ENCODE measurements at places on chromosomes 13 and 19.

DNA sequence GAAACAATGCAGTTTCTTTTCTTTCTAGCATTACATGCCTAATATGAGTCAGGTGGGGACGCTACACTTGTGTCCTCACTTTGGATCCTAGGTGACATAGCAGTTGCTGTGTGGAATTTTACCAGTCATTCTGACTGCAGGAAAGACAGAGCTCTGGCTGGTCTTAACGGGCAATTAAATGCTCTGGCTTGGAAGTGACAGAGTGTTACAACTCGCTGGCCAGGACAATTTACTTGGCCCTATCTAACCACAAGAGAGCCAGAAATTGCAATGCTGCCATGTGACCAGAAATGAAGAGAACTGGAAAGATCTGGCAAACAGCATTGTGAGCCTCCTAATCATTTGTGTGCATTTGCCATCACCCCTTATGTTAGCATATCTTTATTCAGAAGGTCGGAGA is 351.1 kb downstream of the DCT start:
- DNase-seq: peak; percentile 30

GRCh38 chr19:51800473-51801244 is 5.7 kb downstream of the FPR3 start:
- no peak for DNase-seq

GRCh38 chr19:18475004-18475453 is 37.1 kb upstream of the ISYNA1 start:
- no peak for DNase-seq

GRCh38 chr19:47447470-47448359 is 24.0 kb downstream of the SLC8A2 start:
- DNase-seq: peak; percentile 86

DNA sequence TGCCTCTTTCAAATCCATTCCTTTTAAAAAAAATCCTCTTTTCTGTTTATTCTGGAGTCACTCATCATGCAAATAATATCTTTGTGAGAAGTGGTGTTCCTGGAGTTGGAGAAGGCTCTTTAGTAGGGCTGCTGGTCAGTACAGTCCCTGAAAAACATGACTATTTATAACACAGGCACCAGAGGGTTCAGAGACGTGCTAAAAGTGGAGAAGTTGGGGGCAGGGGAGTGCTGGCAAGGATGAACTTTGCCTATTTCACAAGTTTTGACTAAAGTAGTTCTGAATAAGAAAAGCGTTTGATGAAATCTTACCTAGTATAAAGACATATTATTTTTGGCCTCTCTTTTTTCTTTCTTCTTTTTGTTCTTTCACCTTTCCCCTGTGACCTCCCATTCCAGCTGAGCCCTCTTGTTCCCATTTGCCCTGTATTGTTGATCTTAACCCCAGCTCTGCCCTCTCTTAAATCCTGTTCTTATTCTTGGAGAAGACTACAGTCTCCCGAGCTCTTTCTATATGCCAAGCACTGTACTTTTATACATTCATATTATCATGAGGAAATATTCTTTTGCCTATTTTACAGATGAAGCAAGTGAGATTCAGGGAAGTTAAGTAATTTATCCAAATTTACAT is 129.1 kb downstream of the TM9SF2 start:
- no peak for DNase-seq

DNA sequence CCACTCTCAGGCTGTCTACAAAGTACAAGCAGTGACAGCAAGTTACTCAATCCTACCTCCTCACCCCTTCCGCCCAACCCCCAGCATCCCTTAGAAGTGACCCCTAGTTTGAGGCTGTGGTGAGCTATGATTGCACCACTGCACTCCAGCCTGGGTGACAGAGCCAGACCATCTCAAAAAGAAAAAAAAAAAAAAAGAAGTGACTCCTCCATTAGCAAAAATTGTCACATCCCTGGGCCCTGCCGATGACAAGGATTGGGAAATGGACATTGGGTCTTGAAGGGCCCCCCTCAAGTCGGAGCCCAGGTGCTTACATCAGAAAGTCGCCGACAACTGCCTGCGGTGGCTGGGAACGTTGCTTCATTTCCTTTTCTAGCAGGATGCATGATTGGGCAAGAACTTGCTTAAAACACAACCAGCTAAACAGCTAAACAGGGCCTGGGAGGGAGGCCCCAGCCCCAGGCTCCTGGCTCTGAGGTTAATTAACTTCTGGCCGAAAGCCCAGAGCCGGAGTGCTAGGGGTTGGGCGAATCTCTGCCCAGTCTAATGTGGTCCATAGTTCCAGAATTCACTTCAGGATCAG is 15.3 kb downstream of the RAB3D start:
- no peak for DNase-seq

- DNase-seq: no peak
Observed at GRCh38 chr13:34044660-34045080, 226.7 kb downstream of the RFC3 start.

DNA sequence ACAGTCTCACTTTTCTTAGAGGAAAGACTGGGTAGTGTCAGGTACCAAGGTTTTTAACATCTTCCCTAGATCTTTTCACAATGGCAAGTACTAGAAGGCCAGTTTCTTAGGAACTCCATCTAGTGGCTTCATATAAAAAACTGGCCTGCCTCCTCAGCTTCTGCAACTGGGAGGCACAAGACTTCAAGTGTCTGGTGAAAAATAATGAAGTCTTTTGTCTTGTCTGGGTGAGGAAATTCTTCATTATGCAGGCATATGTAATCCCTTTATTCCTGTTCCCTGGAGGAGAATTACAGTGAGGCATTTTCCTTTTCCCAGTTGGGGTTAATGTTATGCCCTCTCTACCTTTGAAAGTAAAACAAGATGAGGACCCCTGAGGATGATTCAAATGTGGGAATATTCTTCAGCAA is 300.5 kb downstream of the NALCN start:
- no peak for DNase-seq

DNA sequence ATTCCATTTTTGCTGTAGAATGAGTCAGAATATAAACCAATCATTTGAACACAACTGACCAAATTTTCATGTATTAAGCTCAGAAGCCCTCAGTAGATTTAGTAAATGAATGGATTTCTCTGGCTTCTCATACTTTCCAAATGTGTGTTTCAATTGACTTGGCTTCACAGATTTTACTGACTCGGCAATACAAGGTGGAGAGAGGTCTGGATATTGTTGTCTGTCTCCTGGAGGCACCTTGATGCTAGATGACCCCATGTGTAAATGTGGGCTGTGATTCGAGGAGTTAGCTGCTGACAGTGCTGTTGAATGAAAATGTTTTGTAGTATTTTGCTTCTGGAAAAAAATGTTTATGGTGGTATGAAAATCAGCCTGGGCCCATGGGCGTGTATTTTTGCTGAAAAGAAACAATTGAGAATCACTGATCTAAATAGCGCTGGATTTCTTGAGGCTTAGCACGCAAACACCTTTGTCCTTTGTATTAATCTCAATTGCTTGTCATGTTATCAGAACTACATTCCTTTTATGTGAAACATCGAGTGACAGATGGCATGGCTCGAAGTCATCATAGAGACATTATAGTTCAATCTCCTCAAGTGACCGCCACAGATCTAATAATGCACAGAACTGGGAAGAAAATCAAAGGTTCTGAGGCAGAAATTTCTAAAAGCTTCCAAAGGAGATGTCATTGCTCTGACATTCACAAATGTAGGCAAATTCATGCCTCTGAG is 41.2 kb upstream of the UBAC2 start:
- DNase-seq: no peak

- no peak for DNase-seq
Observed at GRCh38 chr13:112784811-112785482, 95.1 kb downstream of the ATP11A start.
